Dermis blood vessel endothelial cell (primary cell): ENCODE measurements at places on chromosomes 6 and 20. TPM values are rescaled to one million over a fixed set of nuclear protein-coding genes. Genes with fewer than 3 reads are reported as not detected.
A peak's percentile ranks its signal among the peaks of the same experiment; 100 is the strongest.

GRCh38 chr6:33620158-33620855 is 815 bp upstream of the ITPR3 start:
- DNase-seq: peak; percentile 55

GRCh38 chr6:397604-398003 is 6.1 kb downstream of the IRF4 start:
- DNase-seq: no peak

DNA sequence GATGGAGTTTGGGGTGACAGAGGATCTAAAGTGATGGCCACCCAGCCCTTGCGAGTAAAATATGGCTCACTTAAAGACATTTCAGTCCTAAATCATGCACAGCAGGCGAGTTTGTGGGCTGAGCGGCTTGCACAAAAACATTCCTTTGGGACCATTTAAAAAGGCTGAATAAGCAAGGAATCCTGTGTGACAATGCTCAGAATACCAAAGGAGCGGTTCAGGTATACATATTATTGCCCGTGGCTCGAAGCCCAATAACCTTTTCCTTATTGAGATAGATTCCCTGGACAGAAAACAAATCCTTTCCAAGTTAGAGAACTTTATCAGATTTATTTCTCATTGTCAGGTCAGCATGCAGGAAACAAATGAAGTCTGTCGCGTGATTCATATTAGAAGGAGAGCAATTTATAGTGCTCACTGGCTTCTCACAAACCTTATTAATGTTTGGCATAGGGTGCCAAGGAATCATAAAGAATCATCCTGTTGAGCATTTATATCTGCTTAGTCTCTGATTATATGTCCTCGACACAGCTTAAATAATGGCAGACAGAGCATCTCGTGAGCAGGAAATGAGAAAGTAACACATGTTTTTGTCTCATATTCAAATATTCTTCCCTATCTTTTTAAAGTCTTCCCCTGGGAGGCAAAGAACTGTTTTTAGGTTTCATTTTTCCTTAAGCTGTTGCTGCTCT is 121.3 kb downstream of the TRMT11 start:
- DNase-seq: peak; percentile 24

DNA sequence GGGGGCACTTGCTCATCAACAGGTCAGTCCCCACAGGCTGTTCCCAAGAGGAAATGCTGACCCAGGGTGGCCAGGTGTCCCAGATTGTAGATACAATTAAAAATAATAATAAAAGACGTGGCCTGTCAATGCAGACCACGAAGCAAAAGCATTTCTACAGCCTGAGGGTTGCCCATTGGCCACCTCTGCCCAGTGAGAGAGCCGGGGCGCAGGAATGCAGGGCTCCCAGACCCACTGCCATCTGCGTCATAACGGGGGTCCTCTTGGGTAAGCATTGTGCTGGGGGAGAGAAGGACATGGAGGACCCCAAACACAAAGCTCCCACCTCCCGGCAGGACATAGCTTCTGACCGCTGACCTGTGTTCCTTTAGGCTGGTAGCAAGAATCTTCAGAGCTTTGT is 22.9 kb upstream of the AFDN start:
- no peak for DNase-seq

- DNase-seq: peak; percentile 28
Observed at GRCh38 chr6:142570221-142570671, 268.4 kb downstream of the ADGRG6 start.

GRCh38 chr6:86500035-86500434 is 437.3 kb upstream of the HTR1E start:
- DNase-seq: no peak

DNA sequence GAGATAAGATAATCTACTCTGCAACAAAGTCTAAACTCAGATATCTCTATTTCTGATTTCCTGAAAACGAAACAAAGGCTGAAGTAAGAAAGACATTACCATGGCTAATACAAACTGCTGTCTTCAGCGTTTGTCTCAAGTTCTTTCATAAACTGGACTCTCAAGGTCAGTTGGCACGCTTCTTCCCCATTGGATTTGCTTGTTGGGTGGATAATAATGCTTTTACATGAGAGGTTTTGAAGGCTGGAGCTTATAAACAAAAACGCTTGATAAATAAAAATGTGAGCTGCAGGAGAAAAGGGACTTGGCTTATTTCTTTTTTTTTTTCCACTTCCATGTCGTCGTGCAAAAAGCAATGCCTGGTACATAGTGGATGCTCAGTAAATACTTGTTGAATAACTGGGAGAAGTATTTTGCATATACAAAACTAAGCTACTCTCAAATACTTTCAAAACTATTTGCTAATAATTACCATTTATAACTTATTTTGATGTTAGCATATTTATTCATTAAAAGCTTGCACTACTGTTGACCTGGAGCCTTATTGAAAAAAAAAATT is 65.7 kb upstream of the EEF1A1 start:
- peak; percentile 37 for DNase-seq

GRCh38 chr6:5667737-5668136 is 339.0 kb downstream of the NRN1 start:
- no peak for DNase-seq

- no peak for DNase-seq
Observed at GRCh38 chr20:62711703-62712101, 3.1 kb downstream of the NTSR1 start.

GRCh38 chr6:45818655-45819054 is 197.0 kb downstream of the CLIC5 start:
- no peak for DNase-seq

LRRC73 gene
- total RNA-seq: 0.14 and 0.17 TPM in 2 replicates

OPRM1 gene
- not detected in 2 replicates for total RNA-seq
